ENCODE measurements at places on chromosomes 16 and 17.

DNA sequence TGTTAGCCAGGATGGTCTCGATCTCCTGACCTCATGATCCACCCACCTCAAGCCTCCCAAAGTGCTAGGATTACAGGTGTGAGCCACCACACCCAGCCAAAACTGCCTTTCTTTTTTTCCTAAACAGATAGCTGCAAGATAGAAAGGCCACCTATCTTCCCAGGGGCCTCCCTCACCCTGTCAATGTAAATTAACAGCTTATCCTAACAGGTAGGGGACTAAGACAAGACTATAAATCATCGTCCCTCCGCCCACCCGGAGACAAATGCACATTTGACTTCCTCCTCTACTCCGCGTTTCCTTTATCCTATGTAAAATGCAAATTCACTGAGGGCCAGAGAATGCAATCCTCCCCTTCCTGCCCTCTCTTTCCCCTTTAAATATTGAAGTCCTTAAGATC is 71.4 kb downstream of the MARF1 start:
- no peak for DNase-seq

GRCh38 chr16:88375236-88375975 is 7.4 kb upstream of the ZNF469 start:
- no peak for DNase-seq

GRCh38 chr17:71699907-71700306 is 420.9 kb upstream of the SOX9 start:
- no peak for DNase-seq

GRCh38 chr16:82016964-82017363 is 5.7 kb upstream of the SDR42E1 start:
- DNase-seq: no peak

DNA sequence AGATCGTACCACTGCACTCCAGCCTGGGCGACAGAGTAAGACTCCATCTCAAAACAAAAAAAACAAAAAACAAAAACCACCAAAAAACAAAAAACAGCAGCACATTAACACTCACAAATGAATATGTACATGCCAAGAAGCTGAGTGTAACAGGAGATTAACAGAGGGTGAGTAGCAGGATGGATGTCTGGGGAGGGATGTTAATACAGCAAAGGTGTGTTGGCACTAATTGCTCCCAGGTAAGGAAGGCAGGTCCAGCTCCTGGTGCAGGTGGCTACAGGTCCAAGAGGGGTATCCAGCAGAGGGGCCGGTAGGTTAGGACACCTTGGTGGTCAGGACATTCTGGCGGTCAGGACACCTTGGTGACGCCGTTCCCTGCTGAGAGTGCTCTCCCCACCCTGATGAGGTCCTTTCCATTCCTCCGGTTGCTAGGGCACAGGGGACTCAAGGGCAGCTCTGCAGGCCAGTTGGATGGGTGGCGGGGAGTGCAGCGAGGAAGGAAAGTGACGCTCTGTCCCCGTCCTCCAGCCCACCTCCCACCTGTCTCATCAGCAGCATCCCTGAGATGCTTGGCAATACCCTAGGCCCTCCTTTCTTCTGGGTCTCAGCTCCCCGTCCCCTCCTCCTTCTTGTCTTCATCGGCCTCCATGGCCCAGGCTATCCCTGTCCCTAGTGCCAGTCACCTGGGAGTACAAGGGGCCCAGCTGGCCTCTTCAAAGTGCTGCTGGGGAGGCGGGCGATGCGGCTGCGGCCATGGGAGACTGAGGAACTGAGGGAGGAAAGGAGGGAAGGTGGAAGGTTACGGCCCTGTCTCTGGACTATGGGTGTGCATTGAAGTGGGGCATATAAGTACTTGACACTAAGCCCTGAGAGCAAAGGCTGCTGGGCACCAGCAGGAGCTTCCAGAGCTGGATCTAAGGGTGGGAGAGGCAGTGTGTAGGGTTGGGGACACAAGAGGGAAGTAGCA is 10.7 kb upstream of the GFAP start:
- DNase-seq: no peak

DNA sequence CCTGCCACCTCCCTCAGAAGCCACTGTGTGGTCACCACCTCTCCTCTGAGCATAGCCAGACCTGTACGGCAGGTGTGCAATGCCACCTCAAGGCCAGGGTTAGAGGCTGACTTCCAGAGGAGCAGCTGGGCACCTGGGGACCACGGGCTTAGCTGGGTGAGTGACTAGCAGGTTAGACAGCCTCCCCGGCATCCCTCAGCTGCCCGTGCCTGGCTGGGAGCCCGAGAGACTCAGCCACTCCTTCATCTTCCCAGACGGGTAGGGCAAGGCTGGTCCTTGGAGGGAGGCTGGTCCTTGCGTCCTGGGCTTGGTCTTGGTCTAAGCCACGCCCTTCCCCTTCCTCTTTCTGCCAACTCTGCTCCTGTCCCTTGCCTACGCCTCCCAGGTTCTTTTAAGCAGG is 7.8 kb downstream of the CRHR1 start:
- peak; percentile 33 for DNase-seq

DNA sequence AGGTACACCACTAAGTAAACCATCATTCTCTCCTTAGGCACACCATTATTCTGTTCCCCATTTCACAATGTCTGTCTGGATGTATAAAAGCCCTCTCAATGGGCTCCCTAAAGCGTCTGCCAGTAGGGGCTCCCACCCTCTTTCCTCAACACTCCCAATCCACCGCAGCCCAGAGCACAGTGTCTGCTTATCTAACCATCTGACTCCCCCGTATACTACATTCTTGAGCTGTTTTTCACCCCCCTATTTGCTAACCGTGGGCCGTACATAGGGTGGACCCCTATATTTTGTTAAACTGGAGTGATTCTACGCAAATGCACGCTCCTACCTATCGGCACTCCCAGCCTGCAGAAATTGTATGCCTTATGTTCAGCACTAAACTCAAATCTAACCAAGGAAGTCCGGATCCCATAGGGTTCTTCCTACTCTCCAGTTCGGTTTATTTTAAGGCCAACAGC is 685 bp upstream of the PSMD3 start:
- DNase-seq: peak; percentile 6

DNA sequence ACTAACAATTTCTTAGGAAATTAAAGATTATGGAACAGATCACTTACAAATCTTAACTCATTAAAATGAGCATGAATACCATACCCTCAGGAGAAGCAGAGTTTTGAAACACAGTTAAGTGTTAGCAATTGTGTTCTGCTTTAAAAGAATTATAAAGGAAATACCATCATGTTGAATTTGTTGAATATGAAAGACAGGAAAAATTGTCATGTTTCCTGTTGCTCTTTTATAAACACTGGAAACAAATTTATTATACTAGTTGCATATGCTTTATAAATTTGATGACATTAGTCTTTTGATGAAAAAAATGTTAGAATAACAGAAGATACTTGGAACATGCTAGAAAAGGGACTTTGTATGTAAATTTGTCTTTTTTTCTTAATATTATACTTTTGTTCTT is 59.7 kb downstream of the VMP1 start:
- no peak for DNase-seq

GRCh38 chr17:10368561-10368960 is 4.2 kb downstream of the MYH13 start:
- no peak for DNase-seq

- no peak for DNase-seq
These were observed 246.5 kb downstream of the FOXL1 start for GRCh38 chr16:86824751-86825296.

GRCh38 chr17:8732406-8733085 is 12.1 kb downstream of the CCDC42 start:
- DNase-seq: no peak

DNA sequence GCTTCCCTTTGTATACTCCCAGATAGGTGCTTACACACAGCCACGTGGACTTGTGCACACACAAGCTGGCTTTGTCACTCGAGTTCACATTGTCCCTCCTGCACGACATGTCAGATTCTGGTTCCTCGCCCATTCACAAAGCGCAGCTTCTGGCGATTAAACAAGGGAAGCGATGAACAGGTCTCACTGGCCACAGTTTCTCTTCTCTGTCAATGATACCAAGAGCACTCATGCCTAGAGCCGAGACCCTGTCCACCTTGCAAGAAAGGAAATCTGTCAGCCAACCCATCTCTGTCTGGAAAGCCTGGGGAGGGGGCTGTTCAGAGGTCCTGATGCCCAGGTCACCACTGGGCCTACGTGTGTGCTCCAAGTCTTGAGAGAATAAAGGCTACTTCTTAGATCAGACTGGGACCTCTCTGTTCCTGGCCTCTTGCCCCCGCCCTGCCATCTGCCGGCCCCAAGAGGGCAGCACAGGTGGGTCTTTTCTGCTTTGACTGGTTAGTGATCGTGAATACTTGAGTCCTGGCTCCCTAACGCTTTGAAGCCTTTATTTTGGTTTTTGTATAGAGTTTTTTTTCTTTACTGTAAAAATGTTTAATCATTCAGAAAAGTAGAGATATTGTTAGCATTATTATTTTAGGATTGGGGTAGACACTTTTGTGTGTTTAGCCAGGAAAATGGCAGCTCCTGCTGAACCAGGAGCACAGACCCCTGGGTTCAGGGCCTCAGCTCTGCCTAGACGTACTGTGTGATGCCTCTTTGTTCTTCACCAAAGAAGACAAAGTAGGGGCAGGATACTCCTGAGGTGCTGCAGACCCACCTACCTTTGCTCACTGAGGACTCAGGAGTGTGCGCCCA is 104.7 kb downstream of the MRM1 start:
- DNase-seq: peak; percentile 37

GRCh38 chr17:36849871-36850348 is 87.4 kb upstream of the LHX1 start:
- no peak for DNase-seq

GRCh38 chr17:81419886-81420768 is 24.9 kb downstream of the BAHCC1 start:
- DNase-seq: peak; percentile 67

DNA sequence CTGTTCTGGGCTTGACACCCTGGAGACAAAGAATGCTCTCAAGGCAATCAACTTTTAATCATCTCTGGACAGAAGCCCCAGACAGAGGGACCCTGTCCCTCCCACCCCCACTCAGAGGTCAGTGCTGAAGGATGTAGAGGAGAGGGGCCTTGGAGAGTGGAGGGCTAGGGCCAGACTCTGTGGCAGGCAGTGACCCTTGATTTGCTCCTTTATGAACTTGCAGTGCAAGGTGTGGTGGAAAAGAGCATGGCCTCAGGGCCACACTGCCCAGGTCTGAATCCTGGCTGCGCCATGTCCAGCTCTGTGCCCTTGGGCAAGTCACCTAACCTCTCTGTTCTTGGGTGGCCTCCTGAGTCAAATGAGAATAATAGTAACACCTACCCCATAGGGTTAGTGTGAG is 134.3 kb downstream of the TMEM132E start:
- DNase-seq: no peak

GRCh38 chr16:28865001-28865688 is 1.5 kb downstream of the SH2B1 start:
- DNase-seq: no peak

DNA sequence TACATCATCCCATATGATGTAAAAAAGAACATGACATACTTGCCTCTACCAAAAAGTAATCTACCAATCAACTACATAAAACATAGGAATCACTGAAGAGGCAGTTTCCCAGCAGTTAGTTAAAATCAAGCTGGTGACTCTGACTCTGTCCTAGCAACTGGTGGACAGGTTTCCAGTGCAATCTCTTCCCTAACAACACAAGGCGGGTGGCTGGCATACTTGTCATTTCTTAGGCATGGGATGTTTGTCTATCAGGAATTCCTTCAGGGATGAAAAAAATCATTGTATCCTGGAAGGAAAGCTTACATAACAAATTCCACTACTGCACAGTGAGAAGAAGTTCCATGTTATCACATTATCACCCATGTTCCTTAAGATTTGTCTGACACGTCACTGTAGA is 50.9 kb downstream of the HELZ start:
- DNase-seq: peak; percentile 60

DNA sequence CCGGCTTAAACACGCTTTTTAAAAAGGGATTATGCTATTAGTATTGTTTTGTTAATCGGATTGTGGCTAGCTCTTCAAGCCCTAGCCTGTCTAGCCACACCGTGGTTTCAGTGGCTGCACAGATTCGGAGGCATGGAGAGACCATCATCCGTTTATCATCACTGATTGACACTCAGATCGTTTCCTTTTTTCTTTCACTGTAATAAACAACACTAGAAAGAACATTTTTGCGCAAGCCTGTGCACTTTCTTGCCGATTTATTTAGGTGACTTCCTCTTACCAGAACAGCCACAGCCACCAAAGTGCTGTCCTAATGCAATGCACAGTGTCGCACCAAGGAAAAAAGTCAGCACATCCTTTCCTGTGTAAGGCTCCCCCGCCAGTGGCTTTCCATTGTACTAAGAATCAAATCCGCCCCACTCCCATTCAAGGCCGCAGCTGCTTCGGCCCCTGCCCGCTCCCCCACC is 78.2 kb downstream of the CRISPLD2 start:
- DNase-seq: no peak

- no peak for DNase-seq
These were observed 23.7 kb downstream of the ALOX15 start for GRCh38 chr17:4617590-4618351.
